ENCODE measurements at places on chromosomes 16 and 17. TPM values are rescaled to one million over a fixed set of nuclear protein-coding genes. Genes with fewer than 3 reads are reported as not detected.

ST6GALNAC2 gene
- total RNA-seq: 5.7 TPM

ABI3 gene
- total RNA-seq: 0.25 TPM

TEKT1 gene
- not detected for total RNA-seq

CCL1 gene
- total RNA-seq: not detected

KCNG4 gene
- total RNA-seq: under 0.01 TPM

Measured in aortic smooth muscle cell (primary cell).